ENCODE measurements at places on chromosomes 3 and 15.

DNA sequence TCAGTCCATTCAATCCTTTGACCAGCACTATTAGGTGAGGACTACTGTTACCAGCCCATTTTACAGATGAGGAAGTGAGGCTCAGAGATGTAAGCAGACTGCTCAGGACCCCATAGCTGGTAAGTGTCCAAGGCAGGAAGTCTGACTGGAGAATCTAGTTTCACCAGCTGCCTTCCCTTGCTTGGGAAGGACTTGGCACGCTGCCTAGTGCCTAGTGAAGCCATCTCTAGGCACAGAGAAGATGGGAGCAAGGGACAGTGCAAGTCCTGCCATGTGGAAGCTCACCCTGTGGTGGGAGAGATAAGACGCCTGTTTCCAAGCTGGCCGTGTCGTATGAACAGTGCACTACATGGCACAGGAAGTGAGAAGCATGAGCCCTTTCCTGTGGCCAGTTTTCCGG lies 111.8 kb upstream of the TMC3 start:
- DNase-seq, result no peak

- DNase-seq, result peak; percentile 18
Observed at GRCh38 chr3:6921066-6921465, 60.2 kb downstream of the GRM7 start.

- DNase-seq, result no peak
Observed at GRCh38 chr3:112460519-112461195, 38.6 kb downstream of the BTLA start.

- DNase-seq, result no peak
Observed at GRCh38 chr15:99010768-99011167, 3.2 kb upstream of the PGPEP1L start.

DNA sequence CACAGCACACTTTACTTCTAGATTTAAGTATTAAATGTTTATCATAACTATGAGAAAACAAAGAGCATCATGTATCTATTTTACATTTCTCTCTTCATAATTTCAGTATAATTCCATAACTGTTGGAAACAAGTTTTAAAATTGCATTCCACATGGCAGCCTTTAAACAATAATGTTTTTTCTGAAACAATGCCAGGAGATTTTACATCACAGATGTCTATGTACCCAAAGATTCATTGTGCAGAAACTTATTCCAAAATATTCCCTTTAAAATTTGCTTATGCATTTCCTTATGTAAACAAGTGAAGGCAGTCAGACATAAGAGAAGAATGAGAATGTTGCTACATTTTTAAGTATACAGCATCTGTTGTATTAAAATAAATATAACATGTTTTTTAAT lies 324.9 kb upstream of the COL8A1 start:
- DNase-seq, result no peak

GRCh38 chr3:134496471-134497071 lies 10.7 kb downstream of the CEP63 start:
- DNase-seq, result no peak

Measured in NCI-H1436 treated with DMSO at 0.1 percent for 48 hours (cell line).